ENCODE measurements at places on chromosomes 13 and 19.

DNA sequence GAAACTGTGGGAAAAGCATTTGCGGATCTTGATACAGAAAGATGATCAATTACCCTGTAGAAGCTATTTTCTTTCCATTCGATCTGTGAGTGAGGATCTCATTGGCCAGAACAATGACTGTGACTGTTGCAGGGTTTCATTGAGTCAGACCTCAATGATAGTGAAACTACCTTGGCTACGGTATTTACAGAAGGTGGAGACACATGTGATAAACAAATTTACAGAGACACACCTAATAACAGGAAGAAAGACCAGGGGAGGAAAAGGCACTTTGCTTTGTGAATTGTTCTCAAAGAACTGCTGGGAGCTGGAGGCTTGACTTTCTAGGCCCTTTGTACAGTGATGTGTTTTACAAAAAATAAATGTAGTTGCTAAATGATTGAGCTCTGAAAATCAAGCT lies 19.9 kb upstream of the ARGLU1 start:
- no peak for DNase-seq

- DNase-seq = no peak
Observed at GRCh38 chr19:2949939-2950285, 5.1 kb upstream of the ZNF77 start.

- DNase-seq = peak; percentile 53
Observed at GRCh38 chr13:51856027-51856736, 5.6 kb upstream of the CCDC70 start.

- DNase-seq = peak; percentile 95
Observed at GRCh38 chr13:30142486-30143211, 164.7 kb downstream of the KATNAL1 start.

DNA sequence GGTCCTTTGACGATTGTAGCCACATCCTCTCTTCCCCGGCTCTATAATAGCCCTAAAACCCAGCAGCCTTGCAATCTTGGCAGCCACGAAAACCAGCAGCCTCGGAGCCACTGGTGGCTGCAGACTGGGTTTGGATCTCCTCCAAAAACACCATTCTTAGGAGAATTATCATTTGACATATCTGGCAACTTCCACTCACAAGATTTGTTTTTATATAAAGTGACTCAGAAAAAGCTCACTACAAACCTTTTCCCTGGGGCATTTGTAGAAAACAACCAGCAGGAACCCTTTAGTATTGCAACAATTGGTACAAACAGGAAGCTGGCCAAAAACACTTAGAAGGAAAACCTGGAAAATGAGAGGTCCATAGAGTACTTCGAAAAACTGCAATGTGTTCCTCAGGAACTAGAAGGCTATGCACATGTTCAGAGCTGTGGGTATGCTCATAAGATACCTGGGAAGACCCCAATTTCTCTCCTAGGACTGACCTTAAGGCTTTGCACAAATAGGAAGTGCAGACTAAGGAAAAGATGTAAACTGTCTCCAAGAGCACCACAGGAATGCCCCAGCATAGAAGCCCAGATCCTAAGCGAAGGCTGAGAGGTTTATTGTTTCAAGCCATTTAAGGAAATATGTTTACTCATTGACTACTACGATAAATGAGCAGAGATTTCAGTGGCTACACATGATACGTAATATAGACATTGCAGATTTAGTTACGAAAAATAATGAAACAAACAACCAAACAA lies 71.2 kb downstream of the MYO16 start:
- peak; percentile 77 for DNase-seq

- DNase-seq = no peak
Observed at GRCh38 chr19:16375157-16375935, 50.7 kb downstream of the KLF2 start.

DNA sequence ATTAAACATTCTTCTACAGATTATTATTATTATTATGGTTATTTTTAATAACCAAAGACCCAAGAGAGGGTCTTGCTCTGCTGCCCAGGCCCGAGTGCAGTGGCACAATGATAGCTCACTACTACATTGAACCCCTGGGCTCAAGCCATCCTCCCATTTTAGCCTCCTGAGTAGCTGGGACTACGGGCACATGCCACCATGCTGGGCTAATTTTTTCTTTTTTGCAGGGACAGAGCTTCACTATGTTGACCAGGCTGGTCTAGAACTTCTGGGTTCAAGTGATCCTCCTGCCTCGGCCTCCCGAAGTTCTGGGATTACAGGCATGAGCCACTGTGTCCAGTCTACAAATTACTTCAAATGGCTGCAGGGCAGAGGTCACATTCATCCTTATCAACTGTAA lies 179.8 kb downstream of the KCNRG start:
- no peak for DNase-seq

DNA sequence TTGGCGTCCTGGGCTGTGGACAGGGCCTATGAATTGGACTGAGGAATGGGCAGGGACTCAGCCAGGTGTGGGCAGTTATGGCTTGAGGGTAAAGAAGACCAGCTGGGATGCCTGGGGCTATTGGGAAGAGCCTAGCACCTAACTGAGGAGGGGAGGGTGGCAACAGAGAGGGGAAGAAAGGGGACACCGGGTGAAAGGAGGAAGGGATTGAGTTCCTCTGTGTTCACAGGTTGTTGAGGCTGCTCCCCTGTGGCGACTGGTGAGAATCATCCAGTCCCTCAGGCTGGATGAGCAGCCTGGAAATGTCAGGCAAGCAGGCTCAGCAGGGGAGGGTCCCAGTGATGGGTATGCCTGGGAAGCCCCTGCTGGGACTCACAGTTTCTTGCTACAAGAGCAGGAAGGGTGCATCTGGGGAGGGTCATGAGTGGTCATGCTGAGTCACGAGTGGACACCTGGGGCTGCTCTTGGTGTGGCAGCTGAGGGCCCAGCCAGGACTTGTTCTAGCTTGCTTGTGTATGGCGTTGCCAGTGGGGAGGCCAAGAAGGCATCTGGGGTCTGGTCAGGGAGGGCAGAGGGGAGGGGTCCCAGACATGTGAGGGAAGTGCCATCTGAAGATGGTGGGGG lies 1.4 kb downstream of the ZNF324 start:
- DNase-seq = no peak

GRCh38 chr13:24173795-24174194 lies 13.3 kb downstream of the SPATA13 start:
- no peak for DNase-seq

GRCh38 chr13:109700176-109700575 lies 86.2 kb downstream of the IRS2 start:
- peak; percentile 84 for DNase-seq

- DNase-seq = peak; percentile 67
Observed at GRCh38 chr19:41870401-41870873, 6.6 kb upstream of the CD79A start.

All from HT1080 (cell line).